NCI-H146 (cell line): ENCODE measurements at places on chromosomes 13 and 19.

DNA sequence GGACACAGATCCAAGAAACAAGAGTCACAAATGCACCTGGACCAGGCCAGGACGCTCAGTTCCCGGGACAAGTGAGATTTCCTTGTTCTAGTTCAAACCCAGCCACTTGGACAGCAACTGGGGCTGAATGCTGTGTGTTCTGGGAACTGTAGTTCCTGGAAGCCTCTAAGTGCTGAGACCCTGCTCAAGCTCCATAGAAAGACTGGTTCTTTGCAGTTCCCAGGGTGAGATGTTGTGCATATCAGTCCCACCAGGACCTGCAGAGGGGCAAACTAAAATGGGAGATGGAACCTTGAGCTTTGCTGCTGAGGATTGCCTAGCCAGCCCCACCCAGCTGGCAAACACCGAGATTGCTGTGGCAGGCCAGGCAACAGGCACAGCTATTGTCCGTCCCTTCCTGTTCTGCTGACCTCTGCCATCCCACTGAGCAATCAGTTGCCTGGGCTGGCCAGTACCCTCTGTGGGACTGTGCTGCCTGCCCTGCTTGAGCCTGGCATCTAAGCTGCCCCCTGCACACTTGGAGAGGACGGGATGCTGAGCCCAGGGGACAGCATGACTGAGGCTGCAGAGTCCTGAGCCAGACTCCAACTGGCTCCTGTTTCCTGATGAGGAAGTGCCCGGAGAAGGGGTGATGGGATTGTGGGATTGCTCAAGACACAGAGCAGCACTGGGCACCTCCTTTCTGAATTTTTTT, 1.4 kb upstream of the GIPC1 start:
- peak; percentile 62 for DNase-seq

DNA sequence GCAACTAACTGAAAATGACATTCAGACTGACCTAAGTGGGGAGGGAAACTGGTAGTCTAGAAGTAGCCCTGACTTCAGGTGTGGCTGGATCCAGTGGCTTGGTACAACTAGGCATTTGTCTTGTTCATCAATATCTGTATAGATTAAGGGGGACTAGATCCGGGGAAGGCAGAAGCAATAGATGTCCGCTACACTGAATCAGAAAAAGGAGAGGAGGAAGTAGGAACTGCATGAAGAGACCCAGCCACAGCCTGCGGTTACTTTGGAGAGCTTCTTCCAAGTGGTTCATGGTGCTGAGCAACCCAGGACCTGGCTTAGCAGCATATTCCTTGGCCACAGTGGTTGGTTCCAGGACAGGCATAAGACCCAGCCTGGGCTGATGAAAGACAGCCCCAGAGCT, 9.9 kb upstream of the PRODH2 start:
- peak; percentile 18 for DNase-seq

- DNase-seq, result no peak
Observed at GRCh38 chr13:20704459-20705069, 1.1 kb downstream of the IL17D start.

DNA sequence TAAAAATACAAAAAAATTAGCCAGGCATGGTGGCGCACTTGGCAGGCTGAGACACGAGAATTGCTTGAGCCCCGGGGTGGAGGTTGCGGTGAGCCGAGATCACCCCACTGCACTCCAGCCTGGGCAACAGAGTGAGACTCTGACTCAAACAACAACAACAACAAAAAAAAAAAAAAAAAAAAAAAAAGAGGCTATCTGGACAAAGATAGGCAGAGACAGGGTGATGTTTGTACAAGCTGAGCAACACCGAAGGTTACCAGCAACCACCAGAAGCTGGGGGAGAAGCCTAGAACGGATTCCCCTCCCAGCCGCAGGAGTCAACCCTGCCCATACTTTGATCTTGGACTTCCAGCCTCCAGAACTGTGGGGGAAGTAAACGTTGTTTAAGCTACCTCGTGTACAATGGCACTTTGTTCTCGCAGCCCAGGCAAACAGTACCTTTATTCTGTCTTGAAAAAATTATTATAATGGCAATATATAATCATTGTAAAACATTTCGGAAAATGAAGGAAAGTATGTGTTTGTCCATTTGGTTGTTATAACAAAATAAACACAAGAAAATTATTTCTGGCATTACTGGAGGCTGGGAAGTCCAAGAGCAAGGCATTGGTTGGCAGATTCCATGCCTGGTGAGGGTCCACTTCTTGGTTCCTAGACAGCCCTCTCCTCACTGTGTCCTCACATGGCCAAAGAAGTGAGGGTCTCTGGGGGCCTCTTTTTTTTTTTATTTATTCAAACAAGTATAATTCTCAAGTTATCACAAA, 39.8 kb upstream of the LATS2 start:
- DNase-seq, result no peak

DNA sequence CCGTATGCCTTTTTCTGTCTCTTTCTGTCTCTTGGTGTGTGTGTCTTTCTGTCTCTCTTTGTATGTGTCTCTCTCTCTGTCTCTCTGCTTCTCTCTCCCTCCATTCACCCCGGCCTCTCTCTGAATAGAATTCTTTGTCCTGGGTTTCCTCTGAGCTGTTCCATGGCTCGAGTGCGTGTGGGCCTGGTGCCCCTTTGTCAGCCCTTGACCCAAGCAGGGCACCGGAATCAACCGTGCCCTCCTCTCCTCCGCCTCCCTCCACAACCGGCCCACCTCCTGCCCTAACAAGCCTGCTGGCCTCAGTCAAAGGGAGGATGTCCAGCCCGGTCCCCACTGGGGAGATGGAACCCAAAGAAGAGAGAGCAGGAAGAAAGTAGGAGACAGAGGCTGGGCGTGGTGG, 3.2 kb downstream of the AXL start:
- no peak for DNase-seq

- no peak for DNase-seq
Observed at GRCh38 chr13:46620471-46620870, 67.5 kb downstream of the LRCH1 start.

- DNase-seq, result no peak
Observed at GRCh38 chr19:39828015-39828653, 5.8 kb downstream of the DYRK1B start.

- DNase-seq, result no peak
Observed at GRCh38 chr13:105333416-105333815, 1202.0 kb downstream of the EFNB2 start.

- no peak for DNase-seq
Observed at GRCh38 chr19:16078759-16079707, 2.7 kb downstream of the TPM4 start.

- no peak for DNase-seq
Observed at GRCh38 chr19:14145381-14145780, 9.0 kb upstream of the ASF1B start.

DNA sequence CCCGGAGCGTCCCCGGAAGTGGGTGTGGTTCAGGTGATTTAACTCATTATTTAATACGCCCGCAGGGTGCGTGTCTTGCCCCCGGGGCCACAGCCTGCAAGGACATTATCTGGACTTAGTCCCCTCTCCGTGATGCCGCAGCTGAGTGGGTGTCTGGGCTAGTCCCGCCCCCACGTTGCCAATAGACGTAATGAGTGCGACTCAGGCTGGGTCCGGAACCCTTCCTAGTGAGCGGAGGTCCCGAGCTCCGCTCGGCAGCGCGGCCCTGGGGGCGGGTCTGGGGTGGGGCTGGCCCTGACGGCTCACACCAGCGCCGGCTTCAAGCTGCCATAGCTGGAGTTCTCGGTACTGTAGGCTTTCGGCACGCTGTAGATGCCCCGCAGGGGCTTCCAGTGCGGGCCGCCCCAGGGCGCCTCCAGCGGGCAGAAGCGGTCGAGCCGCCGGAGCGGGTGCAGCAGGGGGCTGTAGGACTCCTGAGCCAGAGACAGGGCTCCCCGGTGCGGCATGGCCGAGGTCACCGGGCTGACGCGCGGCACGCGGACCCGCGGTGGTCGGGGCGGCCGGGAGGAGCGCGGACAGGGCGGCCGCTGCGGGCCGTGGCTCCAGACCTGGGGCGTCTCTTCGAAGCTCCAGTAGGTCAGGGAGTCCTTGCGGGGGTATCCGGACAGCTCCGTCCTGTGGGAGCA, 918 bp upstream of the LHB start:
- DNase-seq, result peak; percentile 71
